Activated T-helper 1 cell treated with anti-CD3 and anti-CD28 coated beads, Interleukin-2, amount 50 U/mL, for 16 hours (primary cell): ENCODE measurements at places on chromosomes 11 and 22.
A peak's percentile ranks its signal among the peaks of the same experiment; 100 is the strongest.

DNA sequence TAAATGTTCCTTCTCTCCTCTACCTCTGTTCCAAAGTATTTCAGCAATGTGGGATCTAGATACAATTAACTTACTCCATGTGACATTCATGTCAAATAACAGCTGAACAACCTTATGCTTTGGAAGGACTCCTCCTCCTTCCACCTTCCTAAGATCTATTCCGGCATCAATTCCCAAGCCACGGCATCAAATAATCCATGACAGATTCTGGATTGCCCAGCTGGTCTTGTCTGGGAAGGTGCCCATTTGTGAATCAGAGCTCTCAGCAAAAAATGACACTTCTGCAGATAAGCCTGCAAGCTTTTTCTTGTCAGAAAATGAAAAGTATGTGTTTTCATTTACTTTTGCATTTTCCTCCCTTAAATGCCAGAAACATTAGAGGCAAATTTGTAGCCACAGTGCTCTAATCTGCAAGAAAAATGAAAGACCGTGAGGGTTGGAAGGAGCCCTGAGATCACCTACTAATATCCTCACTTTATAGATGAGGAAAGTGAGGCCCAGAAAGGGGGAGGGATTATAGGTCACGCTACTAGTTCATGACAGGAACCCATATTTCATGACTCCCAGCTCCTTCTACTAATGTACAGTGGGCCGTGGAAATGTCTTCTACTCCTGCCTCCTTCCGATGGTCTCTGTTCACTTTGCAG lies 124.0 kb downstream of the ME3 start:
- no peak for DNase-seq

- no peak for DNase-seq
Observed at GRCh38 chr22:48432781-48433518, 1394.7 kb downstream of the BRD1 start.

- no peak for DNase-seq
Observed at GRCh38 chr11:28268925-28269324, 160.7 kb downstream of the METTL15 start.

DNA sequence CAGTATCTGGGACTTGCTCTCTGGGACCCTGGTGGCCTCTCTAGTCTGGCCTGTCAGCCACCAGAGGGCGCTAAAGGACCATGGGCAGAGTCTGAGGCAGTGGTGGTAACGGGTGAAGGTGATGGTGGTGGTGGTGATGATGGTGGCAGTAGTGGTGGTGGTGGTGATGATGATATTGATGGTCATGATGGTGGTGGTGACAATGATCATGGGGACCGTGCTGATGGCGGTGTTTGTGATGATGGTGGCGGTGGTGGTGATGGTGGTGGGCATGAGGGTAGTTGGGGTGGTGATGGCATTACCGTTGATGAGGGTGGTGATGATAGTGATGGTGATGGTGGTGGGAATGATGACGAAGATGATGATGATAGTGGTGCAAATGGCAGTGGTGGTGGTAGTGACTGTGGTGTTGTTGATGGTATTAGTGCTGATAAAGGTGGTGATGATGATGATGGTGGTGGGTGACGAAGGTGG lies 16.0 kb downstream of the TRPM5 start:
- DNase-seq = peak; percentile 86

DNA sequence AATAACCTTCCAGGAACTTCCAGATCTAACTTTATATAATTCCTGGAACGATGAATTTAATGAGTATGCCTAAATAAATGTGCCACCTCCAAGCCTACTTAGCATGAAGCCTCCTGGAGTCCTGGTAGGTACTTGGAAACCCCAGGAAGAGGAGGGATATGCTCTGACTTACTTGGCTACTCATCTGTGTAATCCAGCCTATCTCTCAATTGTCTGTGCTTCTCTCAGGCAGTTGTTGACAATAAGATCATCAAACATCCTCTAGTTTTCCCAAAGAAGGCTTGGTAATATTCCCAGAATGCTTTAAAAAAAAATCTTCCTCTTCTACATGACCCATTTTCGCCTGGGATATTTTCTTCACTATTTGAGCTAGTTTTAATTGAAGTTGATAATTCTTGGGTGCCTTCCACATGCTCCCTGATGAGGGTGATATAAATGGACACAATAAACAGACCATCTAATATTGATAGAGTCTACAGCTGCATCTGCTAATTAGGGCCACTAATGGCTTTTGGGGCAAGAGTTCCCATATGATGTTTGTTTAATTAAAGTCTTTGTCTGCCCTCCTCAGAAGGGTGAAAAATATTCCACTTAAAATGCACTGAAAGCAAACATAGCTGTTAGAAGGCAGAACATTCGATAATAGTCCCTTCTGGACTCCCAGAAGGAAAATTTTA lies 75.5 kb upstream of the RAB38 start:
- DNase-seq = no peak

DNA sequence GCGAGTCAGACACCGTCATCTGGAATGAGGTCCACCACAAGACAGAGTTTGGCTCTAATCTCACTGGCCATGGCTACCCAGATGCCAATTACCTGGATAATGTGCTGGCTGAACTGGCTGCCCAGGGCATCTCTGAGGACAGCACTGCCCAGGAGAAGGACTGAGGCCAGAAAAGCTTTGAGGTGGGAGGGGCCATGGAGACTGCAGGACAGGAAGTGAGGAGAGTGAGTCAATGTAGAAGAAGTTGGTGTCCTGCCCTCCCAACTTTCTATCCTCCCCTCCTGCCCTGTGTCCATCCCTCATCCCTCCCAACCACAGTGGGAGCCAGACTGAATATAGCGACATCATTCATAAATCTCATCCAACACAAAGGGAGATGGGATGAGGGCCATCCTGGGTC lies 8.0 kb downstream of the MPEG1 start:
- no peak for DNase-seq

DNA sequence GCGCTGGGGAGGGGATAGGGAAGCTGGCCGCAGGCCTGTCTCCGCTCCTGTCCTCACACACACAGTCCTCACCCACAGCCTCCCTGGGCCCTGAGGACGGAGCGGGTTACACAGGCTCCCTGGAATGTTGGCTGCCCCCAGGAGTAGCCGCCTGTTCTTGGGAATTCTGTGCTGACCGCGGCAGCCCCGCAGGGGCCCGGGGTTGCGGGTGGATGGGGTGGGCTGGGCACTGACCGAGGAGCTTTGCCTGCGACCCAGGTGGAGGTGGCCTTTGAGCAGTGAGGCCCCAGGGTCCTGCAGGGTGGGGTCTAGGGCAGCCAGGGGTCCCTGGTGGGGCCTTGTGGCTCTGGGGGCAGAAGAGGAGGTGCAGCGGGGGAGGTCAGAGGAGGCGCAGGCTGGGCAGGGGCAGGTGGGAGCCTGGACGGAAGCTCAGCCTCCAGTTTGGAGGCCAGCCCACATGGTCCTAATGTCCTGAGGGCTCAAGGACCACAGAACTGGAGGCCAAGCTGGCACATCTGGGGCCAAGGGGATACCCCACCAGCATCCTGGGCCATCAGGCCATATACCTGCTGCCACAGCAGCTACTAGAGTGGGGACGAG lies 6.6 kb upstream of the MRGPRG start:
- no peak for DNase-seq

DNA sequence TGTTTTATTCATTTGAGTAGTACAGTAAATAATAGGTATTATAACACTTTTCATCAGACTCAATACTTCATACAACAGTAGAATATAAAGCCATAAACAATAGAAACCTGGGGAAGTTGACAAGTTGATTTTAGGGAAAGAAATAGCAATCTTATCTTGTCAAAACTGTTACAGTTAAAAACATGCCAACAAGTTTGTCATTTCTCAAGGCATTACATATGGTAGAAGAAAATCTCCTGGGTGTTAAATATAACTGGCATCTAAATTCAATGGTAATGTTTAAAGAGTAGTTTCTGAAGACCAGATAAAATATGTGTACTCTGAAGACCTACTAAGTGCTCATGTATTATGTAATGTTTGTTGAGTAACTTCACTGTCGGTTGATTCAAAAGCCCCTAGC lies 75.1 kb downstream of the LRRC4C start:
- no peak for DNase-seq

DNA sequence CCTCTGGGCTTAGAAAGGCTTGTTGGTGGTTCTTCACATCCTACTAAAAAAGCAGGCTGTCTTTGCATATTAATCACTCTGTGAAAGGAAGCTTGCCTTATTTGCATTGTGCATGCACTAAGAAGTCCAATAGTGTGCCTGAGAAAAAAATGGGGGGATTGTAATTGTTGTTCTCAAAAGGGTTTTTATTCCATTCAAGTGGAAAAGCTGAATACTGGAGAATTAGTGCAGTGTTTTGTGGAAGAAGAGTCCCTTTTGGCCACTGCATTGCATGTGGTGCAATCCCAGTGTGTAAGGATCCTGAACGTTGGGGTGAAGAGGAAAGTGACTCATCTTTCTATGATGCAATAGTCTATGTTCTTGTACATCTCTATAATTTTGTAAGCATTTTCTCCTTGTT lies 16.5 kb downstream of the NCAM1 start:
- DNase-seq = no peak

- no peak for DNase-seq
Observed at GRCh38 chr11:129223701-129224149, 31.6 kb upstream of the ARHGAP32 start.

- DNase-seq = no peak
Observed at GRCh38 chr11:104098132-104098531, 61.7 kb downstream of the DDI1 start.

- no peak for DNase-seq
Observed at GRCh38 chr11:111524056-111524455, 9.5 kb downstream of the HOATZ start.

GRCh38 chr11:25910086-25910485 lies 421.8 kb upstream of the ANO3 start:
- DNase-seq = no peak

DNA sequence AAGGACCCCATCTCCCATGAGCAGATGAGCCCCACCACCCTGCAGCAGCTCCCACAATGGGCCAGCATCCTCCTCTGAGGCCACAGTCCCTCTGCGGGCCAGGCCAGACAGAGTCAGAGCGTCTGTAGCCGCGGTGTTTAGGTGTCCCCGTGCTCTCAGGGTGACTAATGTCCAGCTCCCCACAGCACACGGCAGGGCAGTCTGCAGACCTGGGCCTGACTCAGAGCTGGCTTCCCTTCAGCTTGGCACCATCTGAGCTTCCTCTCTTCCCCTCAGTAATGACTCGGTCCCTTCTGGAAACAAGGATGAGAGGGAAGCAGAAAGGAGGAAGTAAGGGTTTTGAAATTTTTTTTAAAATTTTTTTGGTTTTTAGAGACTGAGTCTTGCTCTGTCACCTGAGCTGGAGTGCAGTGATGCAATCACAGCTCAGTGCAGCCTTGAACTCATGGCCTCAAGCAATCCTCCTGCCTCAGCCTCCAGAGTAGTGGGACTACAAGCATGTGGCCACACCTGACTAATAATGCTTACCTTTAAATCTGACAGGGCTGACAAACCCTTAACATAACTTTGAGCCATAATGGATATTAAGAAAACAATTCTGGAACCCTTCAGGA lies 28.5 kb downstream of the LRRC74B start:
- no peak for DNase-seq

- DNase-seq = no peak
Observed at GRCh38 chr11:66326261-66327111, 9.6 kb upstream of the CD248 start.

DNA sequence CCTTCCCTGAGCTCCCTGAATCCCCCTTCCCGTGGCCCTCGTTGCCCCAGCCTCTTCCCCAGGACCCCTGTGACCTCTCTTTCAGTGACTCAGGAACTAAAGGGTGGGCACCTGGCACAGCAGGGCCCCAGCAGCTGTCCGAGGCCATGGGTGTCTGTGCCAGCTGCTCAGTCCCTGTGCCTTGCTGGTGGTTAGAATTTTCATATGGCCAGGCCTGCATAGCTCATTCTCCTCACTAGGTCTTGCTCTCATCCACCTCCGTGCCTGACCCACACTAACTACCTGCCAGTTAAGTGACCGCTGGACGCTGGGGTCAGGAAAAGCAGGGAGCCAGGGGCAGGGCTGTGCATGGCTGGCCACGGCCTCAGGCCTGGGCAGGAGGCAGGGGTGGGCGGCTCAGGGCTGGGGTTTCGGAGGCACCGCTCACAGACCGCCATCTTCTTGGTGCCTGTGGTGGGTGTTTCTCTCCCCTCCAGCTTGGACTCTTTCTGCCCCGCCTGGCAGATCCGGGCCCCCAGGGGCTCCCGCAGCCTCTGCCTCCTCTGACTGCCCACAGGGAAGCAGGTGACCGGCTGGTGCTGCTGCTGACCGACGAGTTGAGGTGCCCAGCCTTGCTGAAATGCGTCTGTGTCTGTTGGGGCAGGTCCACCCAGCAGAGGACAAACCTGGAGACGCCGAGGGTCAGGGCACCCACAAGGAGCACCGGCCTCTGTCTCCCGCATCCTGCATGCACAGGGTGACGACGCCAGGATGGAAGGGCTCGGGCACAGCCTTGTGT lies 20.3 kb downstream of the MRGPRD start:
- no peak for DNase-seq

- DNase-seq = no peak
Observed at GRCh38 chr22:47460861-47461260, 698.4 kb downstream of the TBC1D22A start.
